B cell (primary cell): ENCODE measurements at places on chromosomes 5 and 9. TPM values are rescaled to one million over a fixed set of nuclear protein-coding genes. Genes with fewer than 3 reads are reported as not detected.
A peak's percentile ranks its signal among the peaks of the same experiment; 100 is the strongest.

- H3K4me3 ChIP-seq: no peak overlapping the region
- no peaks in the 10 kb centered on the region for H3K36me3 ChIP-seq
- H3K27ac ChIP-seq: no peak overlapping the region
- no peaks in the 10 kb centered on the region for H3K27me3 ChIP-seq
- peaks cover 40% of the 10 kb centered on the region for H3K4me1 ChIP-seq
- no peak for DNase-seq
These were observed 18.8 kb downstream of the TRIO start for GRCh38 chr5:14161825-14162556.

DNA sequence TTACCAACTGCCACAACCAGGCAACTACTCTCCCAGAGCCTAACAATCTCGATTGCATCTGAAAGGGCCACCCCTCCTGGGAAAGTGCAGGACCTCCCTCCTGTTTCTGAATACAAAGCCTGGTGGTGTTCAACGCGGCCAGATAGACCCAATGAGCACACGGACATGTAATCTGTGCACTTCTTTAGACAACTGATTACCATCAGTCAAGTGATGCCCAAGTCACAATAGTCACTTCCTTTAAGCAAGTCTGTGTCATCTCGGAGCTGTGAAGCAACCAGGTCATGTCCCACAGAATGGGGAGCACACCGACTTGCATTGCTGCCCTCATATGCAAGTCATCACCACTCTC, 739 bp downstream of the C9orf72 start:
- H3K27me3 ChIP-seq: no peaks in the 10 kb centered on the region
- no peaks in the 10 kb centered on the region for H3K36me3 ChIP-seq
- peak overlapping the region; percentile 81 for H3K4me3 ChIP-seq

DNA sequence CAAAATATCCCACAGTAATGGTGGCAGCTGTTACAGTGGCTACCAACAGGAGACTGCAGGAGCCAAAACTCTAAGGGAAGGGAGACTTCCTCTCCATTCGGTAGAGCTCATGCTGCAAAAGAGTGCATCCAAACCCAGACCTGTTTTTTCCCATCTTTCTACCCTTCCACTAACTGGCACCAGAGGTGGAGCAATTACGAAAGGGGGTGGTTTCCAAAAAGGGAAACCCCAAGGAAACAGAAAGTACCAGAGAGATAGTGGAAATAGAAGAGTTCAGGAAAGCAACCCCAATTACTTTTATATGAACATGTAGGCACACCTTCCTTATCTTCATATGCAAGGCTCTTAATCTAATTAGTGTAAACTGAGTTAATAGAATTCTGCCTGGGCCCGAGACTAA, 7.3 kb upstream of the WDR41 start:
- no peaks in the 10 kb centered on the region for H3K36me3 ChIP-seq
- no peak overlapping the region for H3K4me3 ChIP-seq
- no peak overlapping the region for H3K27ac ChIP-seq
- H3K4me1 ChIP-seq: no peaks in the 10 kb centered on the region

GRCh38 chr9:17531642-17532254, 47.1 kb upstream of the SH3GL2 start:
- H3K4me3 ChIP-seq: no peak overlapping the region
- no peaks in the 10 kb centered on the region for H3K36me3 ChIP-seq
- no peaks in the 10 kb centered on the region for H3K4me1 ChIP-seq

DNA sequence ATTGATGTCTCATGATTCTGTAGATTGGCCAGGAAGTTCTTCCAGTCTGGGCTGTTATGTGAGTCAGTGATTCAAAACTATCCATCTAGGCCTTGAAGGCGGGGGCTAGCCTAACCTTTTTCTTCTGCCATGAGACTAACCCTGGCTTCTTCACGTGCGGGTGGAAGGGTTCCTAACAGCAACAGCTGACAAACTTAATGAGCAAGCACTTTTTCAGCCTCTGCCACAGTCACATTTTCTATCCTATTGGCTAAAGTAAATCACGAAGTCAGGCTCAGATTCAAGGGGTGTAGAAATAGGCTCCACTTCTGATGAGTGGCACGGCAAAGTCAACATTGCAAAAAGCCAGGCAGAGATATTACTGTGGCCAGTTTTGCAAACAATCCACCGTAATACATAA, 68.4 kb downstream of the STK32A start:
- no peak overlapping the region for H3K27ac ChIP-seq
- DNase-seq: no peak
- H3K27me3 ChIP-seq: no peaks in the 10 kb centered on the region
- no peaks in the 10 kb centered on the region for H3K4me1 ChIP-seq
- no peaks in the 10 kb centered on the region for H3K36me3 ChIP-seq

- H3K4me3 ChIP-seq: no peak overlapping the region
- H3K27me3 ChIP-seq: no peaks in the 10 kb centered on the region
- no peak for DNase-seq
- no peak overlapping the region for H3K27ac ChIP-seq
These were observed 37.7 kb upstream of the RAPGEF6 start for GRCh38 chr5:131672776-131673175.

DNA sequence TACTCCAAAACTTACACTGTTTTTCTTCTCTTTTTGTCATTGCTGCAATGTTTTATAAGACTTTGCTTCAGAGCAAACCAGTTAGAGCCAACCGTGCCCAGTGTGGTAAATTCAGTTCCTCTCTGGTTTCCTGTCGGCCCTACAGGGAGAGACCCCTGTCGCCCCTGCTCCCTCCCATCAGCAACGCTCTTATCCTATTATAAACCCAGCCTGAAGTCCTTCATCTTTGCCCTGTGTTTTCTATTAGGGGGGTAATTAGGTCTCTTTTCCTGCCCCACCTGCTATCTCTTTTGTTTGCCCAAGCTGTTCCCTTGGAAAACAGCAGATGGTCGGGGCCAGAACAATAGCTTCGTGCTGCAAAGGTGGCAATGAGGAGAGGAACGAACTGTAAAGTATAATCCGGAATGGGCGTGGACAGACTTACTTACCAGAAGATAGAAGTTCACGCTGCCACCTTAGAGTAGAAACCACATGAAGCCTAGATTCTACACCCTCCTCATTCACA, 21.4 kb upstream of the OTULINL start:
- peak overlapping the region; percentile 5 for H3K4me3 ChIP-seq
- DNase-seq: peak; percentile 27
- peak overlapping the region; percentile 17 for H3K27ac ChIP-seq
- peaks cover 7% of the 10 kb centered on the region for H3K27me3 ChIP-seq

DNA sequence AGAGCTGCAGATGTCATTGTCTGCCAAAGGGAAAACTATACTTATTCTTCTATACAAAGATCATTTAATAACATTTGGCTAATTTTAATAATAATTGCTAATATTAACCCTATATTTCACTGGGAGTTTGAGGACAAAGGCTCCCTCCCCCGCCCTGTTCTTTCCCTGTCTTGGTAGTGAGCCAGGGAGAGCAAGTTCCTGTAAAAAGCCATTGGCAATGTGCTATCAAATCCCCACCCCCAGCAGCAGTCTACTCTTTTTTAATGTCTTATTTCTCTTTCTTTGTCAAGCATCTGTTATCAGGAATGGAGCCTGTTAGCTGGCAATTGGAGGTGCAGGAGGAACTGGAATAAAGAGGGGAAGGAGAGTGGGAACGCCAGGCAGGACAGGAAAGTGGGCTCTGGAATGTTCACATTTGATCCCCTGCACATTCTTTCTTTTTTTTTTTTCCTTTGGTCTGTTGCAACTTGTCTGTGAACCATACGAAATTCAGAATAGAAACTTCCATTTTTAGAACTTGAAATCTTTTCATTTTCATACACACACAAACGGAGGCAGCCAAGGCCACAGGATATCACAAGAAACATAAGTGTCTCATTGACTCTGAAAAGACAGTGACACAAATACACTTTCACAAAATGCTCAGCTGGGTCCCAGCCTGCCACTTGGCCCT, 664.8 kb upstream of the ZNF608 start:
- H3K27me3 ChIP-seq: no peaks in the 10 kb centered on the region
- no peak overlapping the region for H3K4me3 ChIP-seq
- H3K4me1 ChIP-seq: peaks cover 23% of the 10 kb centered on the region
- DNase-seq: no peak

- no peak for DNase-seq
- H3K4me3 ChIP-seq: no peak overlapping the region
These were observed 28.1 kb downstream of the SLIT3 start for GRCh38 chr5:169272731-169273427.

- H3K4me1 ChIP-seq: peaks cover 14% of the 10 kb centered on the region
- no peak within 1 kb of the TSS for H3K4me3 ChIP-seq
- H3K27me3 ChIP-seq: no peaks in the 10 kb centered on the region
- no peaks in the 10 kb centered on the region for H3K36me3 ChIP-seq
These were observed at the start of gene PRKACG for GRCh38 chr9:69014013-69014412. Gene PRKACG (minus strand): TSS chr9:69014113. CDS start chr9:69014092, 21 bp downstream.

DNA sequence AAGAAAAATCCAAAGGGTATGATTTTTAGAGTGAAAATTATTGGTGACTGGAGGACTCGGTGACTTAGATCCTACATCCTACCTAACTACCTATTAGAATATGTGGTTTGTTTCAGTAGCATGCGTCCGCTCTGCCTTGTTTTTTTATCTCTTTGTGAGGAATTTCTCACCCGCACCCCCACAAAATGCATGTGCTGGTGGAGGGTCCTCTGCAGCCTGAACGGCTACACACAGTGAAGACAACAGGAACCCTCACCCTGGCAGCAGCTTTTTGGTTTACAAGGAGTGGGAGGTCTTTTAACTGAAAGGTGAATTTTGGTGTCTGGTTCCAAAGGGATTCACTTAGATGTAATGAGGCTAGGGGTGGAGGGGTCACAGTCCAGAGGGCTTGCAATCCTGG, 115.5 kb downstream of the GNA14 start:
- H3K27ac ChIP-seq: no peak overlapping the region
- no peak for DNase-seq
- no peaks in the 10 kb centered on the region for H3K27me3 ChIP-seq
- H3K4me3 ChIP-seq: no peak overlapping the region

NKD2 gene
- total RNA-seq: 0.34 TPM in 1 of 2 replicates, not detected in the other

OXCT1 gene
- 34.9 and 35.6 TPM in 2 replicates for total RNA-seq

KIF20A gene
- 0.47 TPM in 1 of 2 replicates, not detected in the other for total RNA-seq

ZNF454 gene
- 0.22 TPM in 1 of 2 replicates, not detected in the other for total RNA-seq

ELOVL7 gene
- total RNA-seq: 0.54 TPM in 1 of 2 replicates, not detected in the other

ST6GALNAC4 gene
- 198 and 199 TPM in 2 replicates for total RNA-seq

MEIKIN gene
- total RNA-seq: 0.75 TPM in 1 of 2 replicates, not detected in the other

FCN2 gene
- not detected in 2 replicates for total RNA-seq

CATSPER3 gene
- total RNA-seq: 0.79 and 2.7 TPM in 2 replicates

PCDHB10 gene
- not detected in 2 replicates for total RNA-seq
